ENCODE measurements at places on chromosomes 12 and 14.

GRCh38 chr12:33703221-33703620 lies 263.6 kb upstream of the SYT10 start:
- DNase-seq: no peak

DNA sequence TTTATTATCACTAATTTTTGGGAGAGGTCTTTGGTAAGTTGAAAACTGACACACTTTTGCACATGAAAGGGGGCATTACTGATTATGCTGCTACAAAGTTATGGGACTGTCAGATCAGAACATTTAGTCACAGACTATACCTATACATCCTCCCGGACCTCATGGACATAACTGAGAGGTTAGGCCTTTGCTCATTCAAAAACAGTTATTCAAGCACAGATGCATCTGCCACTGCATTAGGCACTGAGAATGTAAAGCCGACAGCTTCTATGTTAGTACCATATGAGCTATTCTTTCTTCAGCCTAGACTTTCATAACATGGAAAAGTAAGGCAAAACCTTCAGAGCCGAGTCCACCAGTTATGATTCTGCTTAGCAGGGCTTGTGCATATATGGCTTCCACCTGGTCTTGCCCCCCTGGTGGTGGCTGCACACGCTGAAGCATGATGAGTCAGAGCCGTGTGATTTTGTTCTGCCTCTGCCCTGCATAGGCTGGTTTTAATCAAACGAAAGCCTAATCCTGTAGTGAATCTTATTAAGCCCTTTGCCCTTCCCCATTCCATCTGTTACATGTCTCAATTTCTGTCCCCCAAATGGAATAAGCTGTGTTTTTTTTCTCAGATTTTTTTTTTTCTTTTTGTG lies 21.8 kb upstream of the RNU6-8 start:
- DNase-seq: peak; percentile 70

DNA sequence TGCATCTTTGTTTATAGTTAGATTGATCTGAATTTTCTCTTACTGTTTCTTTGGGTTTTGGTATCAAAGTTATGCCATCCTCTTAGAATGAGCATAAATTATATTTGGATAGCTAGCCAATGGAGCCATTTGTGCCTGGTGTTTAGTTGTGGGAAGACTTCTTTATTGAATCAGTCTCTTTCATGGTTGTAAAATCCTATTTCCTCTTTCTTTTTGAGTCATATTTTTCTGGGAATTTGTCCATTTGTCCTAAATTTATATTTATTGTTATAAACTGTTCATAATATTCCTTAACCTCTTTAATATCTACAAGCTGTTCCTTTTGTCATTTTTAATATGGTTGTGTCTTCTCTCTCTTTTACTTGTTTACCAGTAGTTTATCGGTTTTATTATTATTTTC lies 462.5 kb downstream of the AEBP2 start:
- no peak for DNase-seq

GRCh38 chr14:89425931-89426330 lies 8.9 kb upstream of the FOXN3 start:
- no peak for DNase-seq

DNA sequence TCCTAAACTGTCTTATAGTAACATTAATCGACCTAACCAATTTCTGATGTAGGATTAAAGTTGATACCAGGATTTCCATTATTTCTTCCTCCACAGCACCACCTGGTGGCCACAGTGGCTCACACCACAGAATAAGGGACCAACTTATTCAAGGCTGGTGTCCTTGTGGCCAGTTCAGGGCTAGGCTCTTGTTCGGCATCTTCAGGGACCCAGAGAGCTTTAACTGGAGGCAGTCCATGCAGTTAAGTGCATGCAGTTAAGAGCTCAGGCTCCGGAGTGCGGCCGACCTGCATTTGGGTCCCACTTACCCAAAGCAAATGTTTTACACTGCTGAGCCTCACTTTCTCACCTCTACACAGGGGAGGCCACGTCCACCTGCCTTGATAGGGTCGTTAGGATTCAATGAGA lies 42.0 kb upstream of the GPR68 start:
- peak; percentile 30 for DNase-seq

GRCh38 chr14:71300566-71301330 lies 393.5 kb downstream of the PCNX1 start:
- no peak for DNase-seq

DNA sequence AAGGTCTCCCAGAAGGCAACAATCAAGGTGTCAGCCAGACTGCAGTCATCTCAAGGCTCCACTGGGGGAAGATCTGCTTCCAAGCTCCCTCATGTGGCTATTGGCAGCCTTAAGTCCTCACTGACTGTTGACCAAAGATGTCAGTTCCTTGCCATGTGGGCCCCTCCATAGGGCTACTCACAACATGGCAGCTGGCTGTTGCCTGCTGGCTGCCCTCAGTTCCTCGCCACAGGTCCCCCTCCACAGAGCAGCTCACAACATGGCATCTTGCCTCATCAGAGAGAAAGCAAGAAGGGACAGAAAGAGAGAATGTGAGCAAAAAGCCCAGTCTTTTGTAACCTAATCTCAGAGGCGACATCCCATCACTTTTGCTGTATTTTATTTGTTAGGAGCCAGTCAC lies 34.4 kb upstream of the EGLN3 start:
- no peak for DNase-seq

- no peak for DNase-seq
Measured at GRCh38 chr14:35242599-35243311, 49.4 kb upstream of the PSMA6 start.

DNA sequence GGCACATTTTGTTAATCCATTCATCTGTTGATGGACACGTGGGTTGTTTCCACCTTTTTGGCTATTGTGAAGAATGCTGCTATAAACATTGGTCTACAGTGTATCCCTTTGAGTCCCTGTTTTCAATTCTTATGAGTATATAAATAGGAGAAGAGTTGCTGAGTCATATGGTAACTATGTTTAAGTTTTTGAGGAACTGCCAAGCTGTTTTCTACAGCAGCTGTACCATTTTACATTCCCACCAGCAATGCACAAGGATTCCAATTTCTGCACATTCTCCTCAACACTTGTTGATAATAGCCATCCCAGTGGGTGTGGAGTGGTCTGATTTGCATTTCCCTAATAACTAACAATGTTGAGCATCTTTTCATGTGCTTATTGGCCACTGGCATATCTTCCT lies 6.9 kb upstream of the SVOP start:
- no peak for DNase-seq

GRCh38 chr14:51367600-51367931 lies 127.5 kb downstream of the TMX1 start:
- no peak for DNase-seq

DNA sequence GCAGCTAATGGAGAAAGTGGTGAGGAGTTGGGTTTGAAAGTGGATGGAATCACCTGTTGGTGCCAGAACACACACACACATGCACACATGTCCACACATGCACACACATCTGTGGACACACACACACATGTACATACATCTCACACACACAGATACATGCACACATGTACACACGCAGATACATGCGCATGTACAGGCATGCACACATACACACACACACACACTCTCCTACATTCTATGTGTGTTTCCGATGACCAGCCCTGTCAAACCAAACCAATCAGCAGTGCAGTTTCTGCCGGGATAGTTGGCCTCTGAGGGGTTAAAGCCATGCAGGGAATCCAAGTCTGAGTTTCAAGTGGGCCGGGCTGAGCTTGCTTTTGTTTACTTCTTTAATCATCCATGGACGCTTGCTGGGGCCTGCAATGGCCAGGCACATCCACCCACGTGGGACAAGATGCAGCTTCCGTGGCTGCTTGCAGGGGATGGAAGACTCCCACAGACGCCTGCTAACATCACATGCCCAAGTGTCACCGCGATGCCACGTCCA lies 52.5 kb downstream of the GALNT9 start:
- no peak for DNase-seq

DNA sequence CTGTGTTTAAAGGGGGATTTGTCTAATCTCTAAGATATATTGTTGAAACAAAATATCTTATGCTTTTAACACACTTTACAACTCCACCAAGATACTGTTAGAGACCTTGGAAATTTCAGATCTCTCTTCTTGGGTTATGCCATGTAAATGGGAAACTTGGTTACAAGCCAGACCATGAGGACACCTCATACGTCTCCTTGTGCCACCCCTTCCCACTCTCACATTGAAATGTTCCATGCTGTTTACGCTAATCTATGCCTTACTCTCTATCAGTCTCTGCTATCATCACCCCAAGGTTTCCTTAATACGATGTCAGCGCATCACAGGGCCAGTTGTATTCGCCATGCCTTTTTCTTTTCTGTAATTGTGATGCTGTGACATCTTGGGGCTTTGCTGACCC lies 13.4 kb upstream of the DEGS2 start:
- DNase-seq: no peak

DNA sequence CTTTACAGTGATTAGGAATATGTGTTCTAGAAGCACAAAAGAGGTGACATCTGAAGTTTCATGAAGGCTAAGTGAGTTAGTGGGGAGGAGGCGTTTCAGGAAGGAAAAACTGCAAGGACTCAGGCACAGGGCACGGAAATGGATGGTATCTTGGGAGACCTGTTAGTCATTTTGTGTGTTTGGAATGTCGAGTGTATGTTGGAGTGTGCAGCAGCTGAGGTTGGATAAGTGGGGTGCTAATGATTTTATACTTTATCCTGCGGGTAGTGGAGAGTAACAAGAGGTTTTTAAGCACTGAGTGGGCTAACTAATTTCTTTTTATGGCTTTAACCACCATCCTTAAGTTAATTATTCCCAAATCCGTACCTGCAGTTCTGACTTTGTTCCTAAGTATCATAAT lies 571.5 kb upstream of the FBXO33 start:
- DNase-seq: no peak

DNA sequence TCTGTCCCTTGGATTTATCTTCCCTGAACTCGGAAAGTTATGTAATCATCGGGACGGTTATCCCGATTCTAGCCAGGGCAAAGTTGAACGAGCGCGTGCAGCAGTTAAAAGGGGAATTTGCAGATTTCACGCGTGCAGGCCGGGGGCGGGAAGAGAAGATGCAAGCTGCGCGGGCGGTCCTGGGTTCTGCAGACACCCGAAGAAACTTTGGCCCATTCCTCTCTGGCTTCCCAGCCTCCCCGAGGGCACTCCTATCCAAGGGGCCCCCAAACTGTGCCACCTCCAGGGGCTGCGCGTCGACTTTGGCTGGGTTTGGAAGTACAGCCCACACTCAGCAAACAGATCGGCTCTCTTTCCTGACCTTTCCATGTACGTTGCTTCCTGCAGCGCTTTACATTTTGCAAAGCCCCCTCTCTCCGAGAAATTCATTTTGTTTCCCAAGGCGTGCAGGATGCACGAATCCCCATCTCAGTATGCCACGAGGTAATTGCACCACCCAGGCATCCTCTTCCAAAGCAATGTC lies 941 bp upstream of the PPP1CC start:
- no peak for DNase-seq

DNA sequence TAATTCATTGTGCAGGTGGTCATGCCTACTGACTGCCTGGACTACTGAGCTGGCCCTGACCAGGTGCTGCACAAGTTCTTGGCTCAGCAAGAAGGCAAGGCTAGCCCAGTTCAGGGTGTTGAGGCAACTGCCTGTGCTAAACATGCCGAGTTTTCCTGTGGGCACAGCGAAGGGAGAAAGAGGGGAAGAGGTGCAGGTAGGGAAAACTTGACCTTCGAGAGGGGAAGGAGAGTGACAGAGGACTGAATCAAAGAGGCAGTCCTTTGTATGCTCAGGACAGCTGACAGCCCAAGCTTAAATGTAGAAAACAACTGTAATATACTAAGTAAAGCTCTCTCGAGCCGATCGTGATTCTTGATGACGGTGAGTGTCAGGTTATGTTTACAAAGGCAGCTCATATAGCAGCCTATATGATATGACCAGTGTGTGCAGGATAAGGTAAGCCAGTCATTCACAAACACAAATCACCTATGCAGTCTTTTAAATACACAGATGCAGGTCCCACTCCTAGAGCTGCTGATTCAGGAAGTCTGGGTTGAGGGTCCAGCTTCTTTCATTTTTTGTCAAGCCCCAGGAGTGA lies 2.6 kb downstream of the IRAK3 start:
- no peak for DNase-seq

GRCh38 chr12:13534645-13535398 lies 338.3 kb downstream of the EMP1 start:
- DNase-seq: peak; percentile 0
